ENCODE measurements at places on chromosomes 16 and 17.

DNA sequence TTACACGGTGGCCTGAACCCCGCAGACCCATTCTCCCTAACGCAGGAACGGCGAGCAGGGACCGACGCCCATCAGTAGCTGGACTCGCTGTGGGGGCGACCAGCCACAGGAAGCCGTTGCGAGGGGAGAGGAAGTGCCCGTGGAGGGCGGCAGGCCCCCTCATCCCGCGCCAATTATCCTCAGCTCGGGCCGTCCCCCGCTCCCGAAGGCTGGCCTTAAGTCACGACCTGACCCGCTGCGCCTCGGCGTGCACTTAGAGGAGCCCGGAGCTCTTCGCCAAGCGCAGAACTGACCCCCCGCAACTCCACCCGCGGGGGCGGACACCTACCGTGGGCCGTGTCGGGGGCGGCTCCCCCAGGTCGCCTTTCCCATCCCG, 401 bp downstream of the ARL16 start:
- DNase-seq: peak; percentile 57

- DNase-seq: no peak
These were observed 11.3 kb upstream of the AXIN2 start for GRCh38 chr17:65572581-65573281.

GRCh38 chr17:34633351-34633750, 54.0 kb downstream of the TMEM132E start:
- peak; percentile 98 for DNase-seq

GRCh38 chr16:49092704-49093103, 188.9 kb downstream of the CBLN1 start:
- no peak for DNase-seq

DNA sequence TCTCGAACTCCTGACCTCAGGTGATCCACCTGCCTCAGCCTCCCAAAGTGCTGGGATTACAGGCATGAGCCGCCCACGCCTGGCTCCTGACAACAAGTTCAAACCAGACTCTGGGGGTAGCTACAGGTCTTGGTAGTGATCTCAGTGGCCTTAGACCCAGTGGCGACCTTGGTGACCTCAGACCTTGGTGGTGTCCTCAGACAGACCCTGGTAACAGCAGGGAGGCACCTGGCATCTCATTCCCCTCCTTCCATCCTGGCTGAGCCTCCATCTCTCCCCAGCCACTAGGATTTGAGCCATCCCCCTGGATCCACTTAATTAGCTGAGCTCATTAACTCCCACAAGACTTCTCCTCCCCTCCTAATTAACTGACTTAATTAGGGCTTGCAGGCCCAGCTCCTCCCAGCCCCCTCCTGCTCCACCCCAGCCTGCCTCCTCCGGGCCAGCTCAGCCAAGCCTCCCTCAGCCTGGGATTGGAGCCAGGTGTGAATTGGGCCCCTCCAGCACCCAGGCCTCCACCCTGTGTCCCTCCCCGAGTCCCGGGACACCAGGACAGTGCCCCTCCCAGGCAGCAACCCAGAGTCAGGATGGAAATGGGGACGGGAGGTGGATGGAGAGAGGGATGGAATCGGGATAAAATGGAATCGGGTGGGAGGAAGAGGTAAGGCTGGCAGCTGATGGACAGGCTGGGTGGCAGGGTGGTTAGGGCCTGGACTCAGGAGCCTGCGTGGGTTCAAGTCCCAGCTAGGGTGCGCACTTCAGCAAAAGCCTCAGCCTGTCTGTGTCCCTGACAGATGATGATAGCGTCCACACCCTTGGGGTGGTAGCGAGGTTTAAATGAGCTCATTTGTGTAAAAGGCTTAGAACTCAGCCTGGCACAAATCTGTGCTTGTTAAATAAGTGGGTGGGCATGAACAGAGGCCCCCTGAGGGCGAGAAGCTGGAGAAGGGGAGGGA, 11.2 kb upstream of the SBK1 start:
- no peak for DNase-seq

- DNase-seq: no peak
These were observed 3.2 kb downstream of the RHBDF1 start for GRCh38 chr16:69181-69580.

DNA sequence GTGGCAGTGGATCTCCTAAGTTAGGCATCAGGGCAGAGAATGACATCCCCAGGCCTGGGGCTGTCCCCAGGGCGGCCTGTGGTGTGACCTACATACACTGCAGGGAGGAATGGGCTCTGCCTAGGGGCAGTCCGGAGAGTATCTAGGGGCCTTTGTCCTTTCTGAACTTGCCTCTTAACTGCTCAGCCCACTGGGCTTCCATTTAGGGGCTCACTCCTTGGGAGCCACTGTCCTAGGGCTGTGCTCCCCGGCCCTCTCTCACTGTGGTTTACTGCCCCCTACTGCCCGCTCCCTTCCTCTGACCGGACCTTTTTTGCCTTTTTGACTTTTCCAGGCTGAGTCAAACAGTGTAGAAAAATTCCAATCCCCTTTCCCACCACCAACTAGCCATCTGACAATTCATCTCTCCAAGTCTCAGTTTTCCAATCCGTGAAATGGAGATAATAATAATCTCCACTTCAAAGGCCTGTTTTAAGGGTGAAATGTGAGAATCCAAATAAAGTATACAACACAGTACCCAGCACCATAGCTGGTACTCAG, 66.8 kb downstream of the DNAH3 start:
- DNase-seq: peak; percentile 52

DNA sequence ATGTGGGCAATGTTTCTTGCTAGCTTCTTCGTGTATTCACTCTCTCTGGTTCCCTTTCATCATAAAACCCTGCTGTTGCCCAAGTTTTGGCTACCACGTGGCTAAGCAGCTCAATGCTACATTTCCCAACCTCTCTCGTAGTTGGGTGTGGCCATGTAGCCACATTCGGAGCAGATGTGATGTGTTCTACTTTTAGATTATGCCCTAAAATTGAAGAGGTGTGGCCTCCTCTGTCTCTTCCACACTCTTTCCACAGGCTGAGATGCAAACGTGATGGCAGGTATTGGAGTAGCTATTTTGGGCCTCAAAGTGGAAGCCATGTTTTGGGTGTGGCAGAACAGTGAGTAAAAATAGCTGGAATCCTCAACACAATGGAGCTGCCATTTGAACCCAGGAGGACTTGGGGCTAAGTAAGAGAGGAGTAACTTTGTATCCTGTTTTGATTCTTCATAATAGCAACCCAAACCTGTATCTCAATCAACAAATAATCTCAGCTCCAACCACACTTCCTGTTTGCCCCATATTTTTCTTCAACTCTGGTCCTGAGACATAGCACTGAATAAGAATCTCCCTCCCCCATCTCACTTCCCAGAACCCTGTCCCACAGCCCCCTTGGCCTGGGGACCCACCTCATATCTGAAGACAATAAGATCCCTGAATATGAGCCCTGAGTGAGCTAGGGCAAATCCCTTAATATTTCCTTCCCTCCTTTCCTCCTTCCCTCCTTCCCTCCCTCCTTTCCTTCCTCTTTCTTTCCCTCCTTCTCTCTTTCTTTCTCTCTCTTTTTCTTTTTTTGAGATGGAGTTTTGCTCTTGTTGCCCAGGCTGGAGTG, 4.0 kb downstream of the NUPR1 start:
- no peak for DNase-seq

DNA sequence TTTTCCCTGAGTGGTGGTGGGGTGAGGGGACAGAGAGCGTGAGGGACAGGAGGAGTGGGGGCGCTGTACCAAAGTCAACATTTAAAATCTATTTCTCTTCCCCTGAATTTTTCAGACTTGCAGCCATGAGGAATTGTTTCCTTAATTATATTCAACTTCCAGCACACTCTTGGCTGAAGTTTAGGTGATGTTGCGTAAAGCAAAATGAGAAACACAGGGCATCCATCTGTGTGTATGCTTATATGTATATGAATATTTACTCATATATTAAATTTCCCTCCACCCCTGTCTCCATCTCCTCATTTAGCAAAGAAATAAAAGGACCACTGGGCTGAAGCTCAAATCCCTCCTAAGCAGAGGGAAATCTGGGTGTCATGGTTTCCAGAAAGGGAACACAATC, 218.1 kb downstream of the XYLT1 start:
- no peak for DNase-seq

- no peak for DNase-seq
These were observed 45.0 kb downstream of the B9D1 start for GRCh38 chr17:19317359-19318095.

GRCh38 chr17:78661093-78661770, 84.0 kb upstream of the DNAH17 start:
- DNase-seq: peak; percentile 31

GRCh38 chr17:17228521-17229279, 8.3 kb downstream of the FLCN start:
- DNase-seq: no peak

- no peak for DNase-seq
These were observed 40.1 kb downstream of the YPEL2 start for GRCh38 chr17:59371416-59372100.

GRCh38 chr16:87333101-87333500, 15.9 kb upstream of the C16orf95 start:
- no peak for DNase-seq

GRCh38 chr17:1607971-1608320, 20.7 kb downstream of the SLC43A2 start:
- DNase-seq: no peak

DNA sequence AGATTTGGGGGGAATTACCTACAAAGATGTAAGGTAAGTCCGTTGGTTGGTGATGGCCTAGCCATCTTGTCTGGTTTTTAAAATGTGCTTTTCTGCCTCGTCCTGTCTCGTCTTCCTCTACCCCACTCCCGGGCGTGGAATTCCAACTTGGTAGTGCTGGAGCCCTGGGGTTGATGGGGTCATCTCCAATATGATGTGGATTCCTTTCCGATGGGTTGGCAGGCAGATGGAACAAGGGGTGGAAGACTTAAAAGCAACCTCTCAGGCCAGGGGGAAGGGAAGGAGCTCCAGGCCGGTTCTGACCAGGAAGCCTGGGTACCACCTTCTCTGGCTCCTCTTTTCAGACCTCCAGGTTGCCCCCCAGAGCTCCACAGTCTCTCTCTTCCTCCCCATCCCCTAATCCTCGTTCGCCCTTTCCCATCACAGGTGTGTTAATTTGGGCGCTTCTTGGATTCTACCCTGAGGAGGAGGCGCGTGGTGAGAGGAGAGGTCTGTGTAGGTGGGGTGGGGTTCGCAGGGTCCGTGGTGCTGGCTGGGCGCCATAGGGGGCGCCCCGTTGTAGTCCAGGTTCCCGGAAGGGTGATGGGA, 5.1 kb upstream of the HOXB2 start:
- DNase-seq: no peak

DNA sequence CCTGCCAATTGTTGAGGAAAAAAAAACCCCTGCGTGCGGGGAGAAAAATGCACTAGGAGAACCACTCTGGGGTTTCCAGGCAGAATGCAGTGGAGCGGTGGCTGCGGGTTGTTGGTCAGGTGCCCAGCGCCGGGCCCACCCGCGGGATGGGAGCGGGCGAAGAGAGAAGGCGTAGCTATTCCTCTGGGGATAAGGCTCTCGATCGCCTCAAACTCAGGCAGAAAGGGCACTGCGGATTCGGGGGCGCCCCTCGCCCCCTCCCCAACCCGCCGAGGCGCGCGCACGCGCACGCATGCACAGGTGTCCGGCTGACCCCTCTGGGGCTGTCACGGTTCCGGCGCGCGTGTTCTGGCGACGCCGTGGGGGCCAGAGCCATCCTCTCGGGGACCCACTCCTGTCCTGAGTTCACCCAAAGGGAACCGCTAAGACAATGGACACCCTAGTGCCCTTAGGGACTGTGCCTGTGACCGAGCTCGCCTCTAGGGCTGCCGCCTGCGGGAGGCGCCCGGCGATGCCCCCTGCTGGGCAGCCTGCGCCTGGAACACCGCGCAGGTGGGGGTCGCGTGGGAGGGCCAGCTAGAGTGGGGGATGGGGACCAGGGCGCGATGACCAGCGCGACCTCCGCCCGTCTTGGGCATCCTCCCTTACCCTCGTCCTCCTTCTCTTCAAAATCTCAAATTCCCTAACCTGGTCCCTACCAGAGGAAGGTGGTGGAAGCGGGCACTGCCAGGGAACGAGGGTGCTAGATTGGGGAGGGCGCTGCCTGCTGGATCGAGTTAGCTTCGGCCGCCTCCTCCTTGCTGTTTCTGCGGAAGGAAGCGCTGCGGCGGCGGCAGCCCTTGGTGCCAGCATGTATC, 14.4 kb upstream of the CBX8 start:
- peak; percentile 75 for DNase-seq

DNA sequence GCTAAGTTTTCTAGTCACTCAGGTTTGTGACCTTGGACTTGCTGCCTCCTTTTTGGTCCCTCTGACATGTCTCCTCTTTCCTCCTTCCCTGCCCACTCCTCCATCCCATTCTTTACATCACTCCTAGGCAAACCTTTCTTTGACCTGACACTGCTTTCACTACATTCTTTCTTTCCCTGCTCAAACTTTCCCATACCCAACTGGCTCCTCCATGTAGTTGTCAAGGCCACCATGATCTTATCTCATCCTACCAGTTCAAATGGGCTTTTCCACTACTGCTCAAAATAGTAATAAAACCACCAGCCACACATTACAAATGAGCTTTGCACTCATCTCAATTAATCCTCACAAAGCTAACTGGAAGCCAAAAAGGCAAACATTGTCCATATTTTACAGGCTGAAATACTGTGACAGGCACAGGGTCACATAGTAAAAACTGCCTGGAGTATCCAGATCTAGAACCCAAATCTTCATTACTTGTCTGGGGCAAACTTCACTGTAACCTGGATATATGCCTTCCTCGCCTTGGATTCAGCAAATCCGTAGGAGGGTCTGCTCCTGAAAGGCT, 14.4 kb downstream of the MRPS23 start:
- no peak for DNase-seq

DNA sequence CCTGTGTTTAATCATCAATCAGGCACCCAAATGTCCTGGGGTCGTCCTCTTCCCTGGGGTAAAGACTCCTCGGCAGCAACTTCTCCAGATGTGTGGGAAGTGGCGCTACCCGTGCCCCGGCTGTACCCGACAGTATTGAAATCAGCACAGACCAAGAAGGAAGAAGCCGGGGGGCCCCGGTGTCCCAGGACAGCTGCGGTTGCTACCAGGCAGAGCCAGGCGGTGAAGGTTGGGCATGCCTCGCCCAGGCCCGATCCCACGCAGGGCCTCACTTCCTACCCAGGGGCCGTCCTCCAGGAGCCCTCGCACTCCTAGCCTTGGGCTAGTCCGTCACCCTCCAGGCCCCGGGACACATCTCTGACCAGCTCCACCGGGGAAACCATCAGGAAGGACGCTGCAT, 9.0 kb upstream of the CCDC154 start:
- DNase-seq: no peak

DNA sequence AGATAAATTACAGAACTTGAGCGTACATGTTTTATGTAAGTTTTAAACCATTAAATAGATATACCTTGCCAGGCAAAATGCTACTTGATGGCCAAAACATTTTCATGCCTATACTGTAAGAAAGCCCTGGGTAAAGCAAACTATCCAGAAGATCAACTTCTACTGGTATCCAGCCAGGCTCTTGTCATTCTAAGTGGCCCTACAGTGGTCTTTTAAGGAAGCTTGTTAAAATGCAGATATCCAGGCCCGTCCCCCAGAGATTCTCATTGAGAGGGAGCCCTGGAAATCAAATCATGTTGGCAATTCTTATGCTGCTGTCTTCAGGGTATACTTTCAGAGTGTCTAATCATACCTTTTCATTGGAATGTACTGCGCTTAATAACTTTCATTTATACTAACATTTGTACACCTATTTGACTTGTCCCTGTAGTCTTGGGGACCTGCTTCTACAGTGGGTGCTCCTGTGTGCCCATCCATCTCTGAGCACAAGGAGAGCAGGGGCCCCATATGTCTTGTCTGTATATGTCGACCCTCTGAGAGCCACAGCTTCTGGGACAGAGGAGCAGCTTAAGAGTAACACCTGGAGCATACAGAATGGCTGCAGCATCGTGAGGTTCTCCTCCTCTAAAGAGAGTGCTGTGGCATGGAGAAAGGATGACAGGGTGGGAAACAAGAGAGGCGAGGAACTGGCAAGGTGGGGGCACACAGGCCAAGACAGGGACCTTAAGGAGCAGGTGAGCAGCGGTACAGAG, 43.6 kb upstream of the ANKFY1 start:
- no peak for DNase-seq

- DNase-seq: no peak
These were observed 6.9 kb downstream of the DOK4 start for GRCh38 chr16:57479205-57479975.

Data from NCI-H345 (cell line).